Activated CD4-positive, CD25-positive, alpha-beta regulatory T cell (primary cell): ENCODE measurements at places on chromosomes 2 and 18.

- no peak for DNase-seq
Observed at GRCh38 chr2:202121532-202122162, 48.6 kb downstream of the KIAA2012 start.

DNA sequence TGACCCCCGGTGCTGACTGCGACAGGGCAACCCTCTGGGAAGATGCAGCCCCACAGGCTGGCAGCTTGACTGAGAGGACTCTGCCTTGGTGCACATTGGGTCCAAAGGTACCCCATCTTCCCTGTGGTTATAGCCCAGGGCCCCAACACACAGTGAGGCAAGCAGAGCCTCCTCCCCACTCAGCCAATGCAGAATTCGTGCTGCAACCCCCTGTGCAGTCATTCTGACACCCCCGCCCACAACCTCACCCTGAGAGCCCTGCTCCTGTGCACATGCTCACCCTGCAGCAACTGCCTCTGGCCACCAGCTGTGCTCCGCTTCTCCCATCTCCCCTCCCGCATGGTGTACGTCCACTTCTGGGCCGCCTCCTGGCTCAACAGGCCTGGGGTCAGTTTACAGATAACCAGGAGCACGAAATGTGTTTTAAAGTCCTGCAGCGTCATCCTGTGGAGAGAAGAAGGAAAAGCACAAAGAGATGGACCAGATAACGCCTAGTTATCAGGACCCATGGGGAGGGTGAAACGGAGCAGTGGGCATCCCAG lies 24.4 kb downstream of the CAPN14 start:
- DNase-seq, result no peak

- no peak for DNase-seq
Observed at GRCh38 chr2:10047616-10048500, 4.5 kb downstream of the KLF11 start.

DNA sequence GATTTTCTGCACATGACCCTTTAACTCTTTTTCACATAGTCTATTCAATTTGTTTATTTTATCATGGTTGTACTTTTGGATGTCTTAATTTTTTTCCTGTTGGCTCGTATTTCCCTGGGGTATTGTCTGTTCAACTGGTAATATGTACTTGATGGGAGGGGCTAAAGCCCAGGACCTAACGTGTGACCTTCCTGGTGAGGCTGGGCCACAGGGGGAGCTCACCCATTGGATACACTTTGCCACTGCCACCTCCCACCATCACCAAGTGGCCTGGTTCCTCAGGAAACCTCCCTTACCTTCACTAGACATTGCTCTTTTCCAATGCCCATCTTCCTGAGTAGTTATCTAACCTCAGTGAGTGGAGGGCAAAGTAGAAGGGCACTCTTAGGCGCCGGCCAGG lies 143.9 kb upstream of the LTBP1 start:
- DNase-seq, result no peak

DNA sequence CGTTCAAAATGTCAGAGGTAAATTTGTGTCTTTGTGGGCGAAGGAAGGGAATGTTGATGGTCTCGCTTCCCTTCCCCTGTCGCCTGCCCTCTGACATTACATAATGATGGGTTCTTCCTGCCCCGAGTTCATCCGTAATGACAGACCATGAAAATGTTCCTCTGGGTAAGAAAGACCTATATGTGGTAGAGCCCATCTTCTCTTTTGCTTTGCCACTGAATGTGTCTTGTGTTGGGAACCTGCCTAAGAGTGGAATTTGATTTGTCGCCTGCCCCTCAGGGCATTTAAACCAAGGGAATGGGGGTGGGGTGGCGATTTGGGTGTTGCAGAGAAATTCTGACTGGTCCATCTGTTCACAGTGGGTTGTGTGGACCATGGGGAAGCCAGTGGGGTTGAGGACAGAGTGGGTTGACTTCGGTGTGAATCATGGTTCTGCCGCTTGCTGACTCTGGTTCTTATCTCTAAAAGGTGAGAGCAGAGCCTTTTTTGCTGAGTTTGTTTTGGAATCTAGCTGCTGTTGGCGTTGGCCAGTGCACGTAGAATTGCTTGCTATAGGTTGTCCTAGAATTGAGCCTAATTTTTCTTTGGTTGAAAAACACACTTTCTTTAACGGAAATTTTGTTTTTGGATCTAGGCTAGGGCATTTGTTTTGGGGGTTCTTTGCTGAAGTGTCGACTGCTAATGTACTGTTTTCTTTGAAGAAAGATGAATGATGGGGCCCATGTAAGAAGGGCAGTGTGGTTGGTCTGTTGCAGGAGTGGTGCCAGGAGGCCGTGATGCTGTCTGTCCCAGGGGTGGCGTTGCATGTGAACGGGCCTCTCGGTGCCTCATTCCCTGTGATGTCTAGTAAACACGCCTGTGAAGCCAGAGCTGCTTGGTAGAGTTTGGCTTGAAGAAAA lies 1.3 kb downstream of the INPP4A start:
- DNase-seq, result no peak

GRCh38 chr18:40347261-40347660 lies 1607.8 kb upstream of the PIK3C3 start:
- DNase-seq, result no peak

GRCh38 chr2:73963385-73964120 lies 21.2 kb upstream of the TET3 start:
- no peak for DNase-seq

GRCh38 chr2:152585830-152586484 lies 131.3 kb downstream of the PRPF40A start:
- DNase-seq, result no peak

DNA sequence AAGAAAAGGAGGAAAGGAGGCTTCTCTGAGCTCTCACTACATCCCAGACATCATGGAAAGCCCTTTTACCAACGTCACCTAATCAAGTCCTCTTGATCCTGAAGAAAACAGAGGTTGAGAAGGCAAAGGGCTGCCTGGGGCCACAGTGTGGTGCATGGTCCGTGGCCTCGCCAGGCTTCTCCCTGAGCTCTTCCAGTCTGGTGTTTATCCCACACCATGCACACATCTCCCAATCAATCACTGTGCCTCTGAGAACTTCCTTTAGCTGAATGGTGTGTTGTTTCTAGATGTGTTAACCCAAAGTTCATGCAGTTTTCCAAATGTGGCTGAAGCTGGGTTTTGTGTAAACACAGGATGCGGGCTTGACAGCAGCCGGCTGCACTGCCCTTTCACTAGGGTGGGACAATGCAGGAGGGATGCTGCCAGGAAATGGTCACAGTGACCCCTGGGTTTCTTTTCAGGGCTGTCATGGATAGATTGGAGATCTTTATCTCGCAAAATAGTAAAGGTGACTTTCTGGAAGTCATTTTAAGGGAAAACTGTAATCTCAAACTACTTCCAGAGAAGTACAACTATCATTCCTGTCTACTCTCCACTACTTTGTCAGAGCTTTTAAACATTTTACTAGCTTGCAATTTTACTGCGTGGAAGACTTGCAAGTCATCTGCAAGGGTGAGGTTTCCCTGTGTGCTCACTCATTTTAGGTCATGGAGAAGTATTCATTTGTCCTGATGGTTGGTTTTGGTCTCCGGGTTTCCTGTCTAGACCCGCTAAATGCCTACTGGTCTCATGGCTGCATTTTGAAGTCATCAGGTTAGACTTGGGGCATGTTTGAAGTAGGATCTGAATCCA lies 54.6 kb downstream of the IL1R2 start:
- no peak for DNase-seq

DNA sequence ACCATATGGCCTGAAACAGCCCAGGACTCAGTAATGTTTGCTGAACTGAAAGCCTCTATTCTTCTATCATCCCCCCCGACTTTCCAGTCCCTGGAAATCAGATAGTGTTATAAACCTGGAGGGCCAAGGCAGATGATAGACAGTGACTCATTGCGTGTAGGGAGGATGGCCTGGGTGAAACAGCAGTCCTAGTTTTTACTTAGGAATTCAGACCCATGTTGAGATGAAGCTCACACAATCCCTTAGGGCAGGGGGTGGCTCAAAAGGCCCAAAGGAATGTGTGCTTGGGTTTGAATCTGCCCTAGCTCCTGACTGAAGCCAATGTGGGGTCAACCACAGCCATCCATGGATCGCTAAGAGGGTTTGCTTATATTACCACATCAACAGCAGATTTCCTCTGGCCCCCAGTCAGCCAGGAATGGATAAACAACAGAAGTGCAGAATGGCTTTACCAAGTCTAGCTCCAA lies 43.9 kb upstream of the STPG4 start:
- DNase-seq, result no peak

DNA sequence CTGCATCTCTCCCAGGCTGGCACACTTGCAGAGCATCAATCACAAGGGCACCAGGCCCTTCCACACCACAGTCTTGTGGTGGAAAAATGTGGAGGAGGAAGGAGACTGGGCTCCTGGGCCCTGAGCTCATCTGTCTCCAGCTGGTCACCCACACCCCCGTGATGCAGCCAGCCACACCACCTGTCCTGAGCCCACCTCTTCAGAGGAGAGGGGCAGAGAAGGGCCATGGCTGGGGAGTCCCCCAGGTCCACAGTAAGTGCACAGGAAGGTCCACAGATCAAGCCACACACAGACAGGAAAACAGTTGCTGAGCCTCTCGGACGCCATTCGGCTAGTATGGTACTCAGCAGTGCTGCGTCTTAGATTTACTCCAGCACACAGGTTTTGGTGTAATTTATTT lies 203.5 kb upstream of the SALL3 start:
- DNase-seq, result no peak

DNA sequence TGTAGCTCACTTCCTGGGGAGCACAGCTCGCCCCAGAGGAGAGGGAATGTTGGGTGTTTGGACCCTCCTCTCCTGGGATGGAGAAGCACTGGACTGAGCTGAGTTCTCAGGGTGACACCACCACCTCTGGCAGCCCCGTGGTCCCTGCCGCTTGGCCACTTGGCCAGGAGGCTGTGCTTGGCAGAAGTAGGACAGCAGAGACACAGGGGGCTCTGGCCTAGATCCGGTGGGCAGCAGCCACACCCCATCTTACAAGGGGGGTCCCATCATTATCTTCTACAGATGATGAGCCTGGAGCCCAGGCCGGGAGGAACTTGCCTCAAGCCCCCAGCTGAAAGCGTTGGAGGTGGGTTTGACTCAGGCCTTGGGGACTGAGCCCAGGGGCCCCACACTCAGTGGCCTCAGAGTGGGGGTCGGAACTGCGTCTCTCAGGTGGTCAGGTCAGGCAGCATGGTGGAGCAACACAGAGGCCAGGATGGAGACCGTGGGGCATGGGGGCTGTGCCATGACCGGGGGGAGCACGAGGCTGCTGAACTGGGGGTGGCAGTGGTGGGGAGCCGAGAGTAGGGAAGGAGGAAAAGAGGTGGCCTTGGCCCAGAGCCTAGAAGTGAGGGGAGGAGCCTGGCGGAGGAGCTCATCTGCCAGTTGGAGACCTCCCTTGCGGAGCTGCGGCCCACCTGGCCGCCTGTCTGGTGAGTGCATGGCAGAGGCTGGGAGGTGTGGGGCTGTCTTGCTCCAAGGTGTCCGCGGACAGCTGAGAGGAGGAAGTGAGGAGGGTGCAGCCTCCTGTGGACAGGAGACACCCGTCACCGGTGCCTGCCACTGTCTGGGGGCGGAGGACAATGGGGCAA lies 63.6 kb upstream of the HDAC4 start:
- no peak for DNase-seq

DNA sequence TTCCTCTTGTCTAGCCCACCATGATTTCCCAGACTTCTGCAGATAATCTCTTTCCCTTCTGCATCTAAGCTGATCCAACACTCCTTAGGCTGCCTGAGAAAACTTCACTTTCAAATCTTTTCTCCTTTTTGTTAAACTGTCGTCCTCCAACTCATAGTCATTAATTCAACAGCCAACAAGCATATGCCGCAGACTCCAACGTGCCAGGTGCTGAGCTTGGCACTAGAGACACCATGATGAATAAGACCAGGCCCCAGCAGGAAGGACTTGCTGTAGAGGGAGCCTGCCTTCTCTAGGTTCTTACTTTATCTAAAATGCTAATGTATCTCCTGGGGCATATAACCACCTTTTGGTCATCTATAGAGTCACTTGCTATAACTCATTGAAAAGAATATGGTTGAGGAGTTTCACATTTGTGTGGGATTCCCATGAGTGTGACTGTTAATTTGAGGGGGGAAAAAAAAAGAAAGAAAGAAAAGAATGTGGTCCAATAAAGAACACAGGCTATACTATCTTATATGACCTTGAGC lies 51.0 kb downstream of the ANKRD44 start:
- DNase-seq, result no peak

DNA sequence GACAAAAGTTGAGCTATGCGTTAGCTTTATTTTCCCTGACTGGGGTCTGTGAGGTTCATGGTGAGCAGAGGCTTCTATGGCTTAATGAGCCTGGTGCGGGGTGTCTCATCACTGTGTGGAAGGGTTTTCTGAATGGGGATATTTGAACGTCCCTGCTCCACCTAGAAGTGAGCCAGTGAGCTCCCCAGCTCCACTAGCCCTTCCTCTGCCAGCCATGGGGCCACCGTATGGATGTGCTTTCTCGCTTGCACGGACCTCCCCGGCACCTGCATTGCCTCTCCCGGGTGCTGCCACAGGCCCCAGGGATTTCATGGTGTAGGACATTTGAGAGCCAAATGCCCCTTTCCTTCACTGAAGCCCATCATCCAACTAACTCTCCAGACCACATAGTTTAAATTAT lies 37.8 kb downstream of the CYP26B1 start:
- no peak for DNase-seq

DNA sequence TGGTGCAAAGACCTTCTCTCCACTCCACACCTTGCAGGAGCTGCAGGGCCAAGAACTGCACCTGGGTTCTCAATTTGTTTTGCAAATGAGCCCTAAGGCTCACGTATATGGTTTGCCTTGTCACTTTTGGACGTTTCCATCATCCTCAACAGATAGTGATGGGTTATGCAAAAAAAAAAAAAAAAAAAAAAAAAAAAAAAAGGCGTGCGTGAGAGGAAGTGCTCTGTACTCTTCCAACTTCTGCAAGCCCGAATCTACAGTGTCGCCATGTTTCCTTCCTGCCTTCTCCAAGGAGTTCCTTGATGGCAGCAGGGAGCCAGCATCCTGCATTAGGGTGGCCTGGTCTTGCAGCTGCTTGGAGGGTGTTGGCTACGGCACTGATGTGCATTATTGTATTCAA lies 4.0 kb upstream of the INHBB start:
- DNase-seq, result no peak

DNA sequence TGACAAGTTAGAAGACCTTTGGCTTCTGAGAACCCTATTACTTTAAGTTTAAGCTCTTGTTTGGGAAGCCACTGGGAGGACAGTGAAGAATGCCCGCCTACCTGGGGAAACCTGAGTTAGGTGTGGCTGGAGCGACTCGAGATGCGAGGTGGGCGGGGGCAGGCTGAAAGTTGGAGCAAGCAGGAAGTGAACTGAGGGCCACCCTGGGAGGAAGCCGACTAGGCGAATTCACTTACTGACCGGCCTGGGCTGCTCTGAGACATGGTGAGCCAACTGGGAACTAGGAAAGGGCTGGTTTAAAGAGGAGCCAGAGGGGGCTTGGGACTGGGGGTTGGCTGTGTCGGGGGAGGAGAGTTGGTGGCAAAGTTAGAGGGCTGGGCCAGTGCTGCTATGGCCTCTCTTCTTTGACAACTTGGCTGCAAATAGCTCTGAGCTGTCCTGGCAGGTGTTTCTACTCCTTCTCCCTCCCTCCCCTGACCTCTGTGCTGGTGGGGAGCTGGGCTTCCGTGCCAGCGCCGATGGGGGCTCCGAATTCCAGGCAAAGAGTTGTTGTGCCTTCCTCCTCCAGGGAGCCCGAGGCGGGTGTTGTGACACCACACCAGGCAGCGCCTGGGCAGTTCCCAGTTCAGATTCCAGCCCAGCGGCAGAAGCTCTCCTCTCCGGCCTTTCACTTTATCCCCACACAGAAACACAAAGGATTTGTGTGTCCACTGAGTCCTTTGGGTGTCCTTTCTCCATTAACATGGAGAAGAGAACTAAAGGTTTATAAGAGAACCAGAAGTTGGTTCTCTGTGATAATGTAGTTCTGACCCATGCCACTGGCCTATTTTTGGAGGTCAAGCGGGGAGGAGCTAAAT lies at the start of gene VAMP8:
VAMP8 (plus strand) TSS at position 201 of the 857 bp plus-strand sequence; CDS start at position 262, 61 bp downstream.
- peak; percentile 29 for DNase-seq

- no peak for DNase-seq
Observed at GRCh38 chr2:101883860-101884259, 107.9 kb upstream of the IL1R2 start.
